ENCODE measurements at places on chromosomes 3 and 15.

DNA sequence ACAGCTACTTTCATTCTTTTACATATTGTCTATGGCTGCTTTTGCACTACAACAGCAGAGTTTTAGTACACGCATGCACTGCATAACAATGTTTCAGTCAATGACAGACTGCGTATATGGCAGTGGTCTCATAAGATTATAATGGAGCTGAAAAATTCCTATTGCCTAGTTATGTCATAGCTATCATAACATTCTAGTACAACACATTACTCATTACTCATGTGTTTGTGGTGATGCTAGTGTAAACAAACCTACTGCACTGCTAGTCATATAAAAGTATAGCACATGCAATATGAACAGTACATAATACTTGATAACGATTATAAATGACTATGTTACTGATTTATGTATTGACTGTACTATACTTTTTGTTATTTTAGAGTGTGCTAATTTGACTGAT lies 47.9 kb downstream of the QTRT2 start:
- DNase-seq, result no peak

GRCh38 chr3:56881841-56882240 lies 80.1 kb upstream of the ARHGEF3 start:
- no peak for DNase-seq

DNA sequence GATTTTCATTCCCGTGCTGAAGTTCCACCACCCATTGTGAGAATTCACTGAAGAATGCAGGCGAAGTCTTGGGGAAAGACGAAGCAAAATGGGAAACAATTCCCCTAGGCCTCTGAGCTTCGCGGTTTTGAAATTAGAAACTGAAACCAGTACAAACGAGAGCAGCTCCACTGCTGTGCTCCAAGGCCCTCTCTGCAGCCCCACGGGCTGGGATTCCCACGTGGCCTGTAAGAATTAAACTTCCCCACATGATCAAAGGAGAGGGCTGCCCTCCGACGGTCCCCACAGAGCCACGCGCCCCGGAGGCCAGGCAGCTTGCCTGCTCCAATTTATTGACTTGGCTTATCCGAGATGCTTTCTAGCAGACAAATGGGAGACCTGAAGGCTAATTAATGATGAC lies 144.0 kb downstream of the GREM1 start:
- DNase-seq, result peak; percentile 21

GRCh38 chr15:90221246-90221900 lies 12.4 kb downstream of the CIB1 start:
- peak; percentile 78 for DNase-seq

GRCh38 chr15:80401456-80401855 lies 2.7 kb upstream of the ARNT2 start:
- no peak for DNase-seq

DNA sequence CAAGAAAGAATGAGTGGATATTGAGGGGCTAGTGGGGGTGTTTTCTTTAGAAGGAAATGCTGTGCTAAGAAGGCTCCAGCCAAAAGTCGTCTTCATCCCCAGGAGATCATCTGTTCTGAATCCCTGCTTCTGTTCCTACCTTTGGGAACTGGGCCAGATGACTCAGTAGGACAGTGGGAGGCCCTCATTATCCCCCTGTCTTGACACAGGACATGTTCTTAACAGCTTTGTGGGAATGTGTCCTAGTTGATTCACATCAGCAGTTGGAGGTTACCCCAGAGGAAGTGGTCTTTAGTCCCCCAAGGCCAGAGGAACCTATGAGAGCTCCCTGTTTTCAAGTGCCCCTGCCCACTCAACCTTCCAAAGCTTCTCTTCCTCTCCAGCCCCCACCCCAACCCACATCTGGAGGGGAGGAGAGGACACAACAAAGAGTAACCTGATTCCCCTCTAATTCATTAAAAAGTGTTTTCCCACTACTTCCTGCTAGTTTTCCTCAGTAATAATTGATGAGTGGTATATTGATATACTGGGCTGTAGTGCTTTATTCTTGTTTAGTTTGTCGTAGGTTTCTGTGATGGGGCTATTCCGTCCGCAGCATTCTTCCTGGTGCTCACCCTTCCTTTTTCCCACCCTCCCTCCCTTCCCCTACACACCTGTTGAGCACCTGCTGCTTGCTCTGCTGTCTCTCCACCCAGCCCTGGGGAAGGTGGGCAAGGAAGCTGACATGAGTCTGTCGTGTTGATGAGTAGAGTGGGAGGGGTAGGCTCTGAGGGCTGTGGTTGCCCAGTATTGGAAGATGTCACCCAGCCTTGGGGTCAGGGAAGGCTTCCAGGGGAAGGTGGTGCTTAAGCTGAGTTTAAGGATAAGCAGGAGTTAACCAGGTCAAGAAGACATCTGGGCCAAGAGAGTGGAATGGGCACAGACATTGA lies 9.3 kb downstream of the PXYLP1 start:
- no peak for DNase-seq

GRCh38 chr3:43769885-43770425 lies 79.2 kb downstream of the ABHD5 start:
- DNase-seq, result no peak

DNA sequence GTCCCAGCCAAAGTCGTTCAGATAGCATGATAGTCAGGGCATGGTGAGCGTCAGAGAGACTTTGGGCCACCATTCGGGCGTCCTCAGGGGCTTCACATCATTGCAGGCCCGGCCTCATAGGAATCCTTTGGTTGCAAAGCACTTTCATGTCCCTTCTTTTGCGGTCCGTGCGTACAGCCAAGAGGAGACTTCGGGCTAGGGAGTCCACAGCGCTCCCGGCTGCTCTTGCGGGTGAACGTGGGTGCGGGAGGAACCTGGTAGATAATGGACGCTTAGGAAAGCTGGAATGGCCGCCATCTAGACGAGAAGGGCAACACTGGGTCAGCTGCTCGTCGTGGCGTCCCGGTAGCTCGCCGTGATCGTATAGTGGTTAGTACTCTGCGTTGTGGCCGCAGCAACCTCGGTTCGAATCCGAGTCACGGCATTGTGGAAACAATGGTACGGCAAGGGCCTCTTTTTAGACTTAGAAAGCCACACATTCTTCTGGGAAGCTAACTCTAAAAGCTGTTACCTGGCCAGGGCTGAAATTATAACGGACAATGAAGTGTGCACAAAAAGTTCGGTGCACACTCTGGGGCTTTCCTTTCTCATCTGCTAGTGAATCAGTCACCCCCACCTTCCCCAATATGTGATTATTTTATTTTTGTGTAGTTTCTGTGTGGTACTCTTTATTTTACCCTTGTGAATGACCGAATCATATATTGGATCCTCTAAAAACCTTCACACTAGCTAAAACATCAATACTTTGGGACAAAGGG lies 13.2 kb upstream of the SHF start:
- no peak for DNase-seq

DNA sequence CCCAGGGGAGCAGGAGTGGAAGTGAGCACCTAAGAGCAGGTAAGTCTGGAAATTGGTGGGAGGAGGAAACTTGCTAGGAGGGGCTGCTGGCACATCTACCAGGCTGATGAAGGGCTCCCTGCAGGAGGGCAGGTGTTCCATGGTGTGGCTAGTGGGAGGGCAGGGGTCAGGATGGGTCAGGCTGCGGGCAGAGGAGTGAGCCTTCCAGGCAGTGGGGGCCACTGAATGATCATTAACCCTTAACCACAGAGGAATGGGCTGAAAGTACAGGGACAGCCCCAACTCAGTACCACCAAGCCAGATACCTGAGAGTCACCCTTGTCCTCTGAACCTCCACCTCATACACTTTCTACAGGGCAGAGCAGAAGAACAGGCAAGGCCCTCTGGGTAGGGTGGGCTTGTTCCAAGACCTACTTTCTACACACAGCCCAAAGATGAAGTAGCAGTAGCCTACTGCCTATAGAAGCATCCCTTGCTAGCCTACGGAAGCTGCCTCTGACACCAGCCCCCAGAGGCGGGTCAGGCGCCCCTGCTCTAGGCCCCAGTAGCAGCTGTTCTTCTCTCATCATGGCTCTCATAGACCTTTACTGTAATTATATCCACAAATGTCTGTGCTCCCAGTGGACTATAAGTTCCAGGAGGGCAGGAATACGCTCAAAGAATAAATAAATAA lies 4.6 kb downstream of the RAB6B start:
- DNase-seq, result peak; percentile 5

DNA sequence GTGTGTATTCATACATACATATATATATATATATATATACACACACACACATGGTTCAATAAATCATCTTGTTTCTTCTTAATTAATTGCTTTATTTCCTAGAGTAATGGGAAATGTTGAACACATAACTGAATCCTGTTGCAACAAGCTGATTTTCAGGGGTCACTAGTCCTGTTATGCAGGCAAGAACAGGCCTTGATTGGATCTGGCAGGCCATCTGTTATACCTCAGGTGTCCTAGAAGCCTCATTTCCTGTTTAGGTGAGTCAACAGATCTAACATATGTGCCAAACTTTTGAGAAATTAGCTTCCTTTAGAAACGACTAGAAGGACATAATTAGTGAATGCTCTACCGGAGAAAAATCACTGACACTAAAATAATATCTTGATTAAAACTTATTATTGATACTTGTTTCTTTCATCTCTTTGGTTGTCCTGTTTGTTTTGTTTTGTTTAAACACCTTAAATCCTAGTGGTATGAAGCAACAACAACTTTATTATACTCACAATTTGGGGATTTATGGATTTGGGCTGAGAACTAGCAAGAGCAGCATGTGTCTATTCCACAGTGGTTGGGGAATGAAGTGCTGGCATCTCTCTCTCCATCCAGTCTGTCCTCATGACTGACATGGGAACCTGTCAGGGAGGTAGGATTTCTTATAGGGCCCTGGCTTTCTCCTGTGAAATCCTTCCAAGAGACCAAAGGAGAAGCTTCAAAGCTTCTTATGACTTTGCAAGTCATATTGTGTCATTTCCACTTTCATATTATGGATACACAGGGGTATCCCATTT lies 552.6 kb downstream of the NSUN3 start:
- no peak for DNase-seq

DNA sequence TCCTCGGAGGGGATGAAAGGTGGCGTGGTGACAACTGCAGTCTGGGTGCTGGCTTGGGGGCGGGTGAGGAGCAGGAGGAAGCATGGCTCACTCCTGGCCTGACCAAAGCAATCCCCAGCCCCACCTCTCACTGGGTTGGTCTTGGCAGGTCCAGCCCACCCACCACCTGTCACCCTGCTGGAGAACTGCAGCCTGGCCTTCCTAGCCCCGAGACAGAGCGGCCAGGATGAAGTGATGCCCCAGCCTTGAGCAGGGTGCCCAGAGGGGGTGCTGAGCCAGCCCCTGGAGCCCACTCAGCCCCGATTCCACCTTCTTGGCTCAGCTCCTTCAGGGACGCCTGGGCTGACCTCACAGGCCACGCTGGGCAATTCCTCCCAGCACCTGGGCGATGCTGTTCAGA lies 89.9 kb downstream of the IQSEC1 start:
- no peak for DNase-seq

DNA sequence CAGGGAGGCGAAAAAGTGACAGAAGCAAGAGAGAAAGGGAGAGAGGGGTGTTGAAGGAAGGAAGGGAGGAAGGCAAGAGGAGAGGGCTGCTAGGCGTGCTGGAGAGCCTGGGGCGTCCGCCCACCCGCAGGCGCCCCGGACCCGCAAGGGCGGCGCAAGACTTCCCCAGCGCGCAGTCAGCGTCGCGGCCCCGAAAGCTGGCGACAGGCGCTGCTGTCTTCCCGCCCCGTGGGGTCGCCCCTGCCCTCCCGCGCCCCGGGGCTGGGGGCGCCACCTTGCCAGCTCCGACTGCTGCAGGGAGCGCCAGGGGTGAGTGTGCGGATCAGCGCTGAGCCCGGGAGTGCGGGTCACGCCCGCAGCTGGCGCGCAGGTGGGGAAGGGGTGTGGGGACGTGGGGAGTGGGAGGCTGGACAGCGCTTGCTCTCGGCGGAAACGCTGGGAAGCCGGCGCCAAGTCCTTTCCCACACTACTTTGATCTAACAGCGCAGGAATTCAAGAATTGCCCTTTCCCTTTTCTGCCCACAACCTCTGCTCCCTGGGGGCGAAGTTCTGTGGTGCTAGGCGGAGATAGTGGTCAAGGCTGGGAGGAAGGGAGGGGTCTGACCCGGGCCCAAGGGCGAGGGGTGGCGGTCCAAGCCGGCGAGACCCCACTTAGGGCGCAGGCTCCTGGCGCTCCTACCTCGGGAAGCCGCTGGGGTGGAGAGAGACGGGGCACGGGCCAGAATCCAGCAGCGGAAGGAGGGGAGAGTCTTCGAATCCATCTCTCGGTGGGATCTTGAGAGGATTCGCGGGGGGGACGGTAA lies 266.1 kb downstream of the CGGBP1 start:
- DNase-seq, result no peak

GRCh38 chr15:100898661-100899462 lies 19.2 kb downstream of the ALDH1A3 start:
- DNase-seq, result no peak

DNA sequence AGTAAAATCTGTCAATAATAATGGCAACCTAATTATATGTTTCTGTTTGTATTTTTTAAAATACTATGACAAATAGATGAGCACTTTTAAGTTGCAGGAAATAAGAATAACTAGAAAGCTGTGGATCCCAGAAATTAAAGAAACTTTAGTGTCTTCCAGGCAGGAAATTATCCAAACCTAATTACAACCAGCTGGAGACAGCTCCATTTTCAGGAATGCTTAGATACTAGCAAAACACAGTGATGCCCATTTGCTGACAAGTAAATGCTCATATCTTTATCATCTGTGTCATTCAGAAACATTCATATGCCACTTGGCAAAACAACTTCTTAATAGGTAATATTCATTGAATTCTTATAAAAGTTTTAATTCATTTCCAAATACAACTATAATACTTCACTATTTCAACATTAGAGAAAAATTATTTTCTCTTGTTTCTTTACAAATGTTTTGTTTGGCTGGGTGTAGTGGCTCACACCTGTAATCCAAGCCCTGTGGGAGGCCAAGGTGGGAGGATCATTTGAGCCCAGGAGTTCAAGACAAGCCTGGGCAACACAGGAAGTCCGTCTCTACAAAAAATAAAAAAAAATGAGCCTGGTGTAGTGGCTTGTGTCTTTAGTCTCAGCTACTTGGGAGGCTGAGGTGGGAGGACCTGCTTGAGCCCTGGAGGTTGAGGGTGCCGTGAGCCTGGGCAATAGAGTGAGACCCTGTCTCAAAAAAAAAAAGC lies 169.1 kb upstream of the TSPAN3 start:
- DNase-seq, result no peak

DNA sequence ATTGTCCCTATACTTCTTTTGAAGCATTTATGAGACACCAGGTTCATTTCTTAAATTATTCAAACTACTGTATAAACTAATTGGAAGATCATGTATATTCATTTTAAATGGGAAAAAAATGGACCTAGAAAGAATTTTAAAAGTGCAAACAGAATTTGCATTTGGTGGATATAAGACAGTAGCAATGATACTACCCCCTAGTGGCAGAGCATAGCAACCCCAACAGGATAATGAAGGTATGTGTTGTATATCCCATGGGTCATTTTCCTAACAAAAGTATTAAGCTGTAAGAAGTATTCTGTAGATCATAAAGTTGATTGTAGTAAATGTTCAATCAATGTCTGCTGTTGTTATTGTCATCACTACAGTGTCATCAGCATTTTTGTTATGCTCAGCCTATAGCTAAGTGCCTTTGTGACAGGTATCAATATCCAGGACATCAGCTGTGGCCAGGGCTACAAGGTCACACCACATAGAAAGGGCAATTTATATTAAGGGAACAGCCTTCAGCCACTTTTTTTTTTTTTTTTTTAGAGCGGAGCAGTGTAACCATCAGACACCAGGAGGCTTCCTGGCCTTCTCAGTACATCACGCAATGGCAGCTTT lies 175.8 kb downstream of the FOXB1 start:
- peak; percentile 21 for DNase-seq

Data from GM10248 (cell line).